NT2/D1 (cell line): ENCODE measurements at places on chromosomes 3 and 15.

- no peak for DNase-seq
Measured at GRCh38 chr3:115986555-115987207, 363.4 kb downstream of the GAP43 start.

DNA sequence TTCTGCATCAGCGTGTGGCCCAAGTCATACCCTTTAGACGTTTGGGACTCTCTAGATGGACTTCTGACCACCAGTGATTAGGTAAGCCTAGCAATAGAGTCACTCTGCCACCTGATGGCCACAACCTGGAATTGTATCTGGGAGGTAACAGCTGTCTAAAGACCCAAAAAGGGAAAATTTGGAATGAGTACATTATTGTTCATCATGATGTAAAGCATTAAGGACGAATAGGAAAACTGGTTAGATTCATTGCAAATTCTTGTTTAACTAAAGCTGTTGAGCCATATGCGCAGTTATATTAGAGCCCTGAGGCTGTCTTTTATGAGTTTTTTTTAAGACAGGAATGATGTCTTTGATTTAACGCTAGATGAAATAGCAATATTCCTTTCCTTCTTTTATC is 63.6 kb downstream of the FAM81A start:
- peak; percentile 61 for DNase-seq

- DNase-seq, result no peak
Measured at GRCh38 chr3:132840201-132840700, 118.0 kb upstream of the NPHP3 start.

DNA sequence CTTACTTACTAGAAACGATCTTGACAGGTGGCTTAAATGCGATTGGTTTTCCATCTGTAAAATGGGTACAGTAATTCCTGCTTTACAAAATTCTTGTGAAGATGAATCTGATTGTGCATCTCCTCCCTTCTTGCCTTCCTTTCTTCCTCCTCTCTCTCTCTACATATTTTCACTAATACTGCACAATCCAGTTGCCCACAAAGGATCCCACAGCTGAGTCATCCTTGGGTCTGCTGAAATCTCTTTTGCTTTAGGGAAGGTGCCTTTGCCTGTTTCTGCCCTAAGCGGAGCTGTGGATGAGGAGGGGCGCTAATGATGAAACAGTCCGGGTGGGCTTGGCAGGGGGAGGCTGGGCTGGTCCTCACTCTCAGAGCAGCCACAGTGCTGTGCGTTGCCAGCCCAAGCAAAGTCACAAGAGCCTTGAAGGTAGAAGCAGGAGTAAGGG is 46.1 kb downstream of the AMOTL2 start:
- DNase-seq, result no peak
